ENCODE measurements at places on chromosomes 2 and 18.

DNA sequence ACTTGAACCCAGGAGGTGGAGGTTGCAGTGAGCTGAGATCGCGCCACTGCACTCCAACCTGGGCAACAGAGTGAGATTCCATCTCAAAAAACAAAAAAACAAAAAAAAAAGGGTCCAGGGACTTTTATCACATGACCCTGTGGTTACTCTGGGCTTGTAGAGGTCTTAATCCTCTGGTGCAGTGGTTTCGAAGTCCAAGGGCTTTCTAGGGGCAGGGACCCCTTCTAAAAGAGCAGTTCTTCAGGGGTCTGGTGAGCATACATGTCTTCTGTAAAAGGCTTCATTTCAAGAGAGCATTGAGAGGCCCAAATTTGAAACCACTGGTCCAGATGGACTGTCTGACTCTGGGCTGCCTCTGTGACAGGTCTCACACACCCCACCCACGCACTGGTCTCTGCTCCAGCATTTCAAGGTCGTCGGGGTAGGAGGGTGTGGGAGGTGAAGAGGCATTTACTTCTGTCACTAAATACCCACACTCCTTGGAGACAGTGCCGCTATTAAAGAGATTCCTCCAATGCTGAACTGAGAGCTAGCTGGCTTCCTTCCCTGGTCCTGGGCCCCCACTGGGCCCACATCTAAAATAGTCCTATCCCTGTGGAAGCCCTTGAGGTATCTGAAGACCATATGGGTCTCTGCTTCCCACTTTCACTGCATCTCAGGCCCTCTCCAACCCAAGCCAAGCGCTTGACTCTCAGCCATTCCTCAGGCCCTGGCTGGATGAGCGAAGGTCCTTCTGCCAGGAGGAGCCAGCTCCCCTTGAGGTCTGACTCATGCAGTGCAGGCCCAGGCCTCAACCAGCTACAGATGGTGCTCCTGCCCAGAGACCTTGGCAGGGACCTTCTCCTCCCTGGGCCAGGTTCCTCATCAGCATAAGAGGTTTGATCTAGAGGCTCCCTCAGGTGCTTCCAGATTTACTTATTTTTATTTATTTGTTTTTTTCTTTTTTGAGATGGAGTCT, 44.8 kb downstream of the PAX8 start:
- DNase-seq: no peak

GRCh38 chr2:154480521-154480920, 218.0 kb upstream of the KCNJ3 start:
- no peak for DNase-seq

- DNase-seq: no peak
Observed at GRCh38 chr2:236340251-236340650, 76.0 kb upstream of the ASB18 start.

GRCh38 chr2:242017086-242017485, 147.6 kb downstream of the RTP5 start:
- DNase-seq: no peak

GRCh38 chr18:57923611-57924010, 120.4 kb upstream of the NEDD4L start:
- no peak for DNase-seq

GRCh38 chr18:72542342-72542741, 1.8 kb downstream of the CBLN2 start:
- no peak for DNase-seq

DNA sequence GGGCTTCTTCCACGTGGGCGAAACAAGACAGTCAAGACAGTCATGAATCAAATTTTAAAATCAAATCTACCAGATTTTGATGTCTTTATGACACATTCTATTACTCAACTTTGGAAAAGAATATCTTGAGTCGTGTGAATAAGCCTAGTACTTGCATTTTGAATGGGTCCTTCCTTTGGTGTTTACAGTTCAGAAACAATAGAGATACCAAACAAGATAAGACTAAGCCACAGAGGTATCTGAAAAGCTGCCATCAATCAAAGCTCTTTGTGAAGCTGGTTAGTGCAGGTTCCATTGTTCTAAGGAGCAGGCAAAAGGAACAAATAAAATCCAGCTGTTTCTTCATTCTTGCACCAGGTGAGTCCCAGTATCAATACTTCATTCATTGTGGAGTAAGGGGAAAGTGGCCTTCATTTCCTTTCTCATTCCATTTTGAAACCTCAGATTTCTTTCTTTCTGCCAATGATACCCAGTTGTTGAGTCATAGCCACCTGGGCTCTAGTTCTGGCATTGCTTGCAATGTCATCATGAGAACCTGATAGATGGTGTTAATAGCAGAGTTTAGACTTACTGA, 151.7 kb upstream of the L3MBTL4 start:
- no peak for DNase-seq

- no peak for DNase-seq
Observed at GRCh38 chr2:84959566-84960506, 11.1 kb upstream of the KCMF1 start.

DNA sequence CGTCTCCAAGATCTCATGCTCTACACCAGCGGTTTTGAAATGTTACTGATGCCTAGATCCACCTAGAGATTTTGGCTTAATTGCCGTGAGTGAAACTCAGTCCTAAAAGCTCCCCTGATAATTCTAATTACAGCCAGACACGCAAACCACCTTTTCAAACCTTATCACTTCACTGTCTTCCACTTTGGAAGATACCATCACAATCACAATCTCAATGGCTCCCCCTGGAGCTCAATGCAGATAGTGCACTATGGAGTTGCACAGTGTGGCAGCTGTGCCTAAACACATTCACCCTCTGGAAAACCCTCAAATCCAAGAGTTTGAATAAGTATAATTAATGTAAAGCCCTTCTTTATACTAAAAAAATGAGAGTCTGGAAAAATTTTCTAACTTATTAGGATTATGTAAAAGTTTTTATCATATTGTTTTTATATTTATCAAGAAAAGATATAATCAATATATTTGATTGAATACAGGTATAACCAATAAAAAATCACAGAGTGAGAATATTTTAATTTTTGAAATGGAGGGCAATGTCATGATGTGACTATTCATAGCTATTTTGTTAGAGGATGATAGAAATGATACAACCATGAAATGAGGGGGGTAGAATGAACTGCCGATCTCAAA, 102.9 kb upstream of the SLC8A1 start:
- DNase-seq: no peak

- no peak for DNase-seq
Observed at GRCh38 chr18:23210526-23210925, 75.2 kb downstream of the CABLES1 start.

- no peak for DNase-seq
Observed at GRCh38 chr2:225737556-225737955, 338.0 kb downstream of the NYAP2 start.

- no peak for DNase-seq
Observed at GRCh38 chr2:63465633-63466032, 122.6 kb downstream of the WDPCP start.

- DNase-seq: no peak
Observed at GRCh38 chr2:48406116-48406515, 123.8 kb upstream of the STON1 start.

- DNase-seq: no peak
Observed at GRCh38 chr2:238790833-238791230, 57.1 kb upstream of the TWIST2 start.

- DNase-seq: no peak
Observed at GRCh38 chr2:170715932-170716777, 1.0 kb downstream of the SP5 start.

- no peak for DNase-seq
Observed at GRCh38 chr2:48885841-48886240, 130.3 kb upstream of the LHCGR start.

- DNase-seq: no peak
Observed at GRCh38 chr18:46321955-46322354, 217.8 kb downstream of the HAUS1 start.

GRCh38 chr2:12857891-12858290, 141.2 kb downstream of the TRIB2 start:
- DNase-seq: no peak

GRCh38 chr2:47815764-47816163, 32.8 kb downstream of the MSH6 start:
- DNase-seq: no peak

DNA sequence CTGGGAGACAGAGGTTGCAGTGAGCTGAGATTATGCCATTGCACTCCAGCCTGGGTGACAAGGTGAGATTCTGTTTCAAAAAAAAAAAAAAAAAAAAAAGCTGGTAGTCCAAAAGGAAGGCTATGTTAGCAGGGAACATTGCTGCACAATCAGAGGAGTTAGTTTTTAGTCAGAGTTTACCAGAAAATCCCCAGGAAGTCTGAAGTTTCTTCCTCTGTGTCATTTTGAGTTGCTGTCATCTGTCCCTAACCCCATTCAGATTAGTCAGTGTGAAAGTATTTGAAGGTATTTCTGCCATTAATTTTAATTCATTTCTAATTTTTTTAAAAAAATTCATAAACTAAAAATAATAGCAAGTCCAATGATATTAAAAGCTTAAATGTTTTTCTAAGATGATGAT, 33.5 kb upstream of the CERS6 start:
- no peak for DNase-seq

DNA sequence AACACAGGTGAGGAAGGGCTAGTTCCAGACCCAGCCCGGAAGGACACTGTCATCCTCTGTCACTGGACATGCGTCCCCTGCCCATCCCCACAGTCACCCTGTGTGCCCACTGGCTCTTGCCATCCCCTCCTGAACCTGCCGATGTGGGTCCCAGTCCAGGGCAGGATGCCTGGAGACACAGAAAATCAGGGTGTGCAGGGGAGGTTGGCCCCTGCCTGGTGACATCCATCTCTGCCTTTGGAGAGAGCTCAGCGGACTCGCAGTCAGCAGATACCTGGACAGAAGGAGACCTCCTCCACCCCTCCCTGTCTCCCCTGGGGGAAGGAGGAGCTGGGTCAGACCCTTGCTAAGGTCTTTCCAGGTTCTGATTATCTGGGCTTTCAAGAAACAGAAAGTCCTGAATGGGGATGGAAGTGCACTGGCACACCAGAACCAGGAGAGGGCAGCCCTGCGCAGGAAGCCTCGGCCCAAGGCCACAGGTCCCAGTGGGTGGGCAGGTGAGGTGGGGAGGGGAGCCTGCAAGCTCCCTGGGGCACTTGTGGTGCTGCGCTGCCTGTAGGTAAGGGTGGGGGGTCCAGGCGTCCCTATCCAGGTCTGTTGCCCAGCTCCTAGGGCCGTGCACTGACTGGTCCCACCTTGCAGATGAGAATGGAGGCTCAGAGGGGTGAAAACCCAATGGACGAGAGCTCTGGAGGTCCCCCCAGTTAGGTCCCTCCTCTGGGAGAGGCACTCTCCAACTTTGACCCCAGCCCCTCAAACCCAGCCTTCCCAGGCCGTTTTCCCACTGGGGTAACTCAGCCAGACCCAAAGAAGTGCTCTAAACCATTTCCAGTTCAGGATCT, 9.7 kb upstream of the OTOS start:
- DNase-seq: no peak

GRCh38 chr2:192827735-192828134, 633.0 kb upstream of the TMEFF2 start:
- DNase-seq: no peak

DNA sequence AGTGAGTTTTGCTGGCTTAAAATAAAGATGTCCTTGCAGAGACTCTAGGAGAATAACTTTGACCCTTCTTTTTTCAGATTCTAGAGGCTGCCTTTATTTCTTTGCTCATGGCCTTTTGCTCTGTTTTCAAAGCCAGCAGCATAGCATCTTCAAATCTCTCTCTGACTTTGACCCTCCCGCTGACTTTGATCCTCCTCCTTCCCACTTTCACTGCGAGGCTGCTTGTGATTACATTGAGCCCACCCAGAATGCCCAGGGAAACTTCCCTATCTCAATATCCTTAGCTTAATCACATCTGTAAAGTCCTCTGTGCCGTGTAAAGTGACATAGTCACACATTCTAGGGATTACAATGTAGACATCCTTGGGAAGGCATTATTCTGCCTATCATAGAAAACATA, 23.9 kb downstream of the TACR1 start:
- DNase-seq: no peak

DNA sequence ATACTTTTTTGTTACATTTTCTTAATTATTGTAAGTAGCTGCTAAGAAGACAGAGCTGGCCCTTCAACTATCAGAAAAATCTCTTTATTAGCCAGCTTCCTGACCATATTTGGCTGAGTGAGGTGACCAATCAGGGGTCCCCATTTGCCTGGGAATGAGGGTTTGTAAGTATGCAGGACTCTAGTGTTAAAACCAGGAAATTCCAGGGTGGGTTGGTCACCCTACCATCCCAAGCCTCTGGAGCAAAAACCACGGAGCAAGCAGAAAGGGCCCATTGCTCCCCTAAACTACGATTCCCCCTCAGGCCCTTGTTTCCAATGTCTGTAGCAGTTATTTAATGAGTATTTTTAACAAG, 165.6 kb upstream of the NCKAP5 start:
- no peak for DNase-seq

- DNase-seq: peak; percentile 5
Observed at GRCh38 chr2:224646242-224646846, 61.2 kb upstream of the CUL3 start.

DNA sequence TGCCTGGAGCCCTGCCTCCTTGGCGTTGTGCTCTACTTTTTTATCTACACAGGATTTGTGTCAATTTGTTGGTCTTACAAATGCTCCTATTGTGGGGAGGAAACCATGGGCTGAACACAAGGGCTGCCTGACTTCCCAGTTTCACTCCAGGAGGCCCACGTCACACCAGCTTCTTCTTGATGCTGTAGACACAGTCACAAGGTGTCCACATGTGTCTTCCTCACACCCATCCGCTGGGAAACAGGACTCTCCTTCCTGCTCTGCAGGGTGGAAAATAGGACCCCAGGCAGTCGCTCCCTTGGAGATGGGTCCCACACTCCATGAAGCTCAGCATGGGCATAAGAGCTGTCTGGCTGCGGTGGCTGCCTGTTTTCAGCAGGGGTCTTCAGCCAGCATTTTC, 468.2 kb downstream of the EPHA4 start:
- DNase-seq: no peak

- no peak for DNase-seq
Observed at GRCh38 chr2:100016756-100017155, 125.6 kb downstream of the AFF3 start.

DNA sequence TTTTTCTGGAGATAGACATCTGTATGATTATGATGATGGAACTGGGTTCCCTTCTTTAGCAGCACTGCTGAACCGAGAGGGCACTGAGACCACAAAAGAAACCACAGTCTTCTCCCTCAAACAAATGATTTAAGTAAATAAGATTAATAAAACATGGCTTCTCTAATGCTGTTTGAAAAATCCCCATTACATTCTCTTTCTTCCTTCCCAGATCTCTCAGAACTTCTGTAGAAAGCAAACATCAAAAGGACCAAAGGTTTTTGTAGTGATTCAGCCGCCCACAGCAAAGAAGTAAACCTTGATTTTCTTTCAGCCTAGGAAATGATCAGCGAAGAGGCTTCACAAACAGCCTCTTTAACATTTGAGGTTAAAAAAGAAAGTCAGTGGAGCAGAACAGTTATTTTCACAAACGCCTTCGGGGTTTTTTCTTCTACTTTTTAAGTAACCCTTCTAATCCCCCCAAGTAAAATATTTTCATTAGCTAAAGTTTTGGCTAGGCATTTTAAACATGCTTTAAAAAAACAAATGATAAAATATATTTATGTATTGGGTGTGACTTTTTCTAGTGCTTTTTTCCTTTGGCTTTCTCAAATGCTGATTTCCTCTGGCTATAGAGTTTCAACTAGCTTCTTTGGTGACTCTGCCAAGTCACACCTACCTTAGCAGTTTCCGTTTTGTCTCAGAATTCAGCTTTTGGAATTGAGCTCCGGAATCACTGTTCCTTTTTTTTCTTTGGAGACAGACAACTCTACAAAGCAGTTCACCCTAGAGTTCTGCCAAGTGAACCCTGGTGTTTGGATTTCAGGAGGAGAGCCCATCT, 89.6 kb downstream of the UPP2 start:
- peak; percentile 16 for DNase-seq
